ENCODE measurements at places on chromosomes 12 and 14.

GRCh38 chr14:92551044-92551841, 37.7 kb downstream of the RIN3 start:
- DNase-seq: no peak

- no peak for DNase-seq
These were observed 7.0 kb downstream of the SYNE3 start for GRCh38 chr14:95509495-95509894.

GRCh38 chr12:18496156-18496555, 234.8 kb downstream of the PIK3C2G start:
- no peak for DNase-seq

- no peak for DNase-seq
These were observed 7.1 kb downstream of the PGAM5 start for GRCh38 chr12:132717531-132718387.

DNA sequence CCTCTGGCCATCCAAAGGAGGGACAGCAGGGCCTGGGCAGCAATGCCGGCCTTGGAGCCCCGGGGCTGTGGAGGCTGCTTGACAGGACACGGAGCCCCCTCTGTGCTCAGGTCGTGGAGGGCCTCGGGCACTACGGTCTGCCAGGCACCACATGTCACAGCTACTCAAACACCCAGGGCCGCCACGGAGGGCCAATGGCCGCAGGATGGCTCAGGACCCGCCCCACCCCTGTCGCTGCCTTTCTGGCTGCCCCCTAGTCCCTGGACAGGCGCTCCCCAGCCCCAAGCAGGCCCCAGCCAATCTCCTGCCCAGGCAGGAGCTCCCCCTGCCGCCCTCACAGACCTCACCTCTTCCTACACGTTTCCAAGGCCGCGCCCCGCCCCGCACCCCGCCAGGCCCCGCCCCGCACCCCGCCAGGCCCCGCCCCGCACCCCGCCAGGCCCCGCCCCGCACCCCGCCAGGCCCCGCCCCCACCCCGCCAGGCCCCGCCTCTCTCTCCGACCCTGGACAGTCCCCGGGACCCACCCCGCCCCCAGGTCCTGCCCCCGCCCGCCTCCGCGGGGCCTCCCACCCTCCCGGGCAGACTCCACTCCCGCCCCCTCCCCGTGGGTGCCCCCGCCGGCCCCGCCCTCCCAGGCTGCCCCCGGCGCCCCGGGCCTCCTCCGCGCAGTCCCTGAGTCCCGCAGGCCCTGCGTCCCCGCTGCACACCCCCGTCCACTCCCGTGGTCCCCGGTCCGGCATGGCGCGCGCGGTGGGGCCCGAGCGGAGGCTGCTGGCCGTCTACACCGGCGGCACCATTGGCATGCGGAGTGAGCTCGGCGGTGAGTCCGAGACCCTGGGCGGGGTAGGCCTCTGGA, at the start of gene ASPG:
TSS of gene ASPG (plus strand) at position 669 of the 857 bp plus-strand sequence. CDS start at position 740, 71 bp downstream.
- no peak for DNase-seq

GRCh38 chr12:58925751-58926150, 5.4 kb upstream of the LRIG3 start:
- DNase-seq: no peak

- no peak for DNase-seq
These were observed 172.9 kb downstream of the CEP128 start for GRCh38 chr14:80768646-80769045.

- DNase-seq: peak; percentile 85
These were observed 431 bp upstream of the RHOJ start for GRCh38 chr14:63203618-63204406.

All from NCI-H2081 (cell line).